ENCODE measurements at places on chromosomes 1 and 21.

DNA sequence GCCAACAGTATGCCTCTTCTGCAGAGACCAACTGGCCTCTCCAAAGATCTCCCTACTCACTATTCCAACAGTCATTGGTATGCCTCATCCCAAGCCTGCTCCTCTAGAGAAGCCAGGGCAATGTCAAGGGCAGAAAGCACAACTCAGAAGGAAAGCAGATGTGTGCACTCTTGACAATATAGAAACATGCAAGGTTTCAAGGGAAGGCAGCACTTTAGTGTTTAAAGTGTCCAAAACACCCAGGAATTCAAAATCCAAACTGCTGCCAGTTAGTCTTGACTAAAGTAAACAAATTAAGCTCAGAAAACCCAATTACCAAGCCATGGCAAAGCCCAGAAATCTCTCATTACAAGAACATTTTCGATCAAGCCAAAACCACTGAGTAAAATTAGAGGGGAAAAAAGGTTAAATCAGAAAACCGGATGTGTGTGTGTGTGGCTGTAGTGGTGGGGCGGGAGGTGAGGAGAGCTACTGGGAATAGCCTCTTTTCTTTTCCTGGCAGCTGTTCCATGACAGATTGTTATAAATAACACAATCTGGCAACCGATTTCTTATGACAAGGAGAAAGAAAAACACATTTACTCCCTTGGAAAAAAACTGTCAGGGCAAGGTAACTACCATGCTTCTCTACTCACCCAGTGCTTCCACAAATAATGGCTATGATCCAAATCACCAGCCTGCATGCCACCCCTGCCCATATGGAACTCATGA, 39.2 kb downstream of the EIF2B3 start:
- DNase-seq = no peak

GRCh38 chr21:45041984-45042663, 32.3 kb upstream of the ADARB1 start:
- no peak for DNase-seq

GRCh38 chr21:14482165-14482564, 64.0 kb downstream of the SAMSN1 start:
- DNase-seq = no peak

DNA sequence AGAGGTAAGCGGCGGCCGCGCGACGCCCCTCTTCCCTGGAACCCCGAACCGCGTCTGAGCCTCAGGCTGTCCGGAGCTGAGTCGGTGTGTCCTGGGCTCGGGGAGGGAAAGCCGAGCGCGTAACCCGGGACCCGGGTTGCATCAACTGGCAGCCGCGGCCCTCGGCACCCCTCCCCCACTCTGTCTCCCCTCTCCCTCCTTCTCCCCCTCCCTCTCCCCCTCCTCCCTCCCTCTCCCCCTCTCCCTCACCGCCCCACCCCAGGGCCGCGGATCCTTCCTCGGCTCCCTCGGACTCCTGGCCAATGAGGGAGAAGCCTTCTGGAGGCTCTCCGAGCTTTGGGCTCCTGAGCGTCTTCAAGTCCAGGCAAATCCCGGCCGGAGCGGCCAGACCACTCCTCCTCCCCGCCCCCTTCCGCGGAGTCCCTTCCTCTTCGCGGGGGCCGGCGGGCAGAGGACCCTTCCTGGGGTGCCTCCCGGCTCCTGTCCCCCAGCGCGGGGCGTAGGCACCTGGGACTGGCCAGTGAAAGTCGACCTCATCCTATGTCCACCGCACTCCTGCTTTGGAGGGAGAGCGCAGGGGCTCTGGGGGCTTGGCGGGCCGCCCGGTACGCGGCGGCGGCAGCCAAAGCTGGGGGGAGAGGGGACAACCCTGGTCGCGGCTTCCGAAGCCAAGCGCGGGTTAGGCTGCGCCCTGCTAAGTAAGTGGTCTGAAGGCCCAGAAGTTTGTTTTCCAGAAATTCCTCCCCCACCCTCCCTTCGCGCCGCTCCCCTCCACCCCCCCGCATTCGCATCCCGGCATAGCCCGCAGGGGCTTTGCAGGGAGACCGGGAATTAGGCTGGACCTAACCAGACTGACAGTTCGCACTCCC, 850 bp downstream of the SESN2 start:
- DNase-seq = no peak

DNA sequence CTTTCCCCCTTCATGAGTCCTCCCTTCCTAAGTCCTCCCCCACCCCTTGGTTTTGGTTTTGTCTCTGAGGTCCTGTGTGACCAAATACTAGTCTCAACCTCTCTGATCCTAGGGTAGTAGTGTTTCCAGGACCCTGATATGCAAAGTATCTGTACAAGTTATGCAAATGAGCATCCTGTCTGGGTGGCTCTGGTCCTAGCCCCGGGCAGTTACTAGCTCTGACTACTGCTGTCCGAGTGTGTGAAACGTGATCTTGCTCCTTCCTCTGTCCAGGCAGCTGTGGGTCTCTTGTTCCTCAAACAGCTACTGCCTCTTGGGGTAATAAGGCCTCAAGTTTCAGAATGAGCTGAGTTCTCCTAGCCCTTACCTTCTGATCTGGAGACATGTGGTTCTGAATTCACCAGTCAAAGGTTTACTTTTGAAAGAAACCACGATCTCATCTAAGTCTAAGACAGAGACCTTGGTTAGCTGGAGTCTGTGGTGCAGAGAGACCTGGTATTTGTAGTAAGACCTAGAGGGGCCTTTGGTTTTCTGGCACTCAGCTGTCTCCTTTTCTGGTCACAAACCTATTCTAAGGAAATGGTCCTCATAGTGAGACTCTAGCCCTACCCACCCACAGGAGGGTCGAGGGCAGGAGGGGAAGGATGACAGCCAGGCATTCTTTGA, 31.0 kb upstream of the IL19 start:
- DNase-seq = no peak

DNA sequence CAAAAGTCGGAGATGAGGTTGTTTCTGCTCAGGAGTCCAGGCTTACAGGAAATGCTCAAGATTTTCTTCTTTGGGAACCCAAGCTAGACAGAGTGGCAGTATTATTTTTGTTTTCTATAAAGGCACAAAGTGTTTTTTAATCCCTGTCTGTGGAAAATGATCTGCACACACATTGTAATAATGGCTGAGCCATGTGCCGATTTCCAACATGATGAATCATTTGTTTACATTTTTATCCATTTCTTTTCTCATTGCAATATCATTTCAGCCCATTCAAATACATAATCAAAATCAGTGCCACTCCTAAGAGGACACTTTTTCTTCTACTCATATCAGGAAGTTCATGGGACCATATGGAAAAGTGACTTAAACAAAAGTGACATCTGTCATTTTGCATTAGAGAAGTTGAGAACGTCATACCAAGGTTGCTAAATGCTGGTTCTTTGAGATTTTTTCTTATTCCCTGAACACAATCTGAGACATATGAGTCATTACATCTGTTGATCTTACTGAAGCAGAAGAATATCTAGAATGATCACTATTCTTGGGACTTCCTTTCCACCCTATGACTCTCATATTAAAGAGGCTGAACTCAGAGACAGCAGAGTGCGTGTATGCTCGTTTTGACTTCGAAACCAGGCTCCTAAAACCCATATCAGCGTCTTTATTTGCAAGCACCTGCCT, 44.9 kb downstream of the ACTA1 start:
- DNase-seq = no peak

- DNase-seq = no peak
Observed at GRCh38 chr1:99250728-99251127, 13.6 kb upstream of the PLPPR4 start.

DNA sequence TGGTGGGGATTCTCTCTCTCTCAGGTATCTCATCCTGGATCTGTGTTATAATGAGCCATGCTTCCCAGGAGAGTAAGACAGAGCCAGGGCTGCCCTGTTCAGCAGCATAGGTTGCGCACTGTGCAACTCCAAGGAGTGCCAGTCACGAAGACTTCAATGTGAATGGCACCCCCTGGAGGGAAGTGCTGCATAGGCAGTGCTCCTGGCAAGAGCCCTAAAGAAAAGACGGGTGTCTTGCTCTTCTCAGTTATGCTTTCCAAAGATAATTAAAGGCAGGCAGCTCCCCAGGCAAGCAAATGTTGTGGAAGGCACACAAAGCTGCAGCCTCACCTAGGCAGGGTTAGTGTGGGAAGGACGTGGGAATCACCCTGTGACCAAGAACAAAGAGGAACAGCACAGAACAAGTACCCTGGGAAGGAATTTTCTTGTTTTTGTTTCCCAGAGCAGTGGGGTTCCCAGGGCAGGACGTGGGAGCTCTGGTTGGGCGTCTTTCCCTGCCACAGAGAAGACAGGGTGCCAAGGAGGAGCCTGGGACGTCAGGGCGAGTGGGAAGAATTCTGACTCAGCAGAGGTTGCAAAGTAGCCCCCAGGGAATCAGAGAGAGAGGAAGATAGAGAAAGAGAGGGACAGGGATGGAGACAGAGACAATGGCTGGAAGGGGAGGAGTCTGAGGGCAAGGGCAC, 120.9 kb downstream of the KCNN3 start:
- no peak for DNase-seq

DNA sequence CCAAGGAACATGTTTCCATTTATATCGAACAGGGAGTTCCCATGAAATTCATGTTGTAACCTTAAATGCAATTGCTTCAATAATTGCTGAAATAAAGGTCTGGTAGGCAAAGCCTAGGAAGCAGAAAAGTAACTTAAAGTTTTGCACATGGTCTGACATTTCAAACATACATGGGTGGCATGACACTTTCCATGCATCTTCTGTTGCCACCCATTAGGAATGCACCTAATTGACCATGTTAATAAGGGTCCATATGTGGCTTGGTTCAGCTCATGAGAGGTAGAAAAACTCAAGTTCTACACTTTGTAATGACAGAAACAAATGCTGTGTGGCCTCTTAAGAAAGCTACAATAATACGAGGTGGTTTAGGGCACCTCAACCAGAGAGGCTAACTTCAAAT, 72.0 kb upstream of the GORAB start:
- DNase-seq = no peak

- DNase-seq = no peak
Observed at GRCh38 chr21:34576041-34576511, 38.8 kb downstream of the RCAN1 start.

GRCh38 chr1:26839339-26839722, 12.8 kb downstream of the ZDHHC18 start:
- no peak for DNase-seq

GRCh38 chr1:9079988-9080704, 10.7 kb upstream of the SLC2A5 start:
- DNase-seq = no peak

DNA sequence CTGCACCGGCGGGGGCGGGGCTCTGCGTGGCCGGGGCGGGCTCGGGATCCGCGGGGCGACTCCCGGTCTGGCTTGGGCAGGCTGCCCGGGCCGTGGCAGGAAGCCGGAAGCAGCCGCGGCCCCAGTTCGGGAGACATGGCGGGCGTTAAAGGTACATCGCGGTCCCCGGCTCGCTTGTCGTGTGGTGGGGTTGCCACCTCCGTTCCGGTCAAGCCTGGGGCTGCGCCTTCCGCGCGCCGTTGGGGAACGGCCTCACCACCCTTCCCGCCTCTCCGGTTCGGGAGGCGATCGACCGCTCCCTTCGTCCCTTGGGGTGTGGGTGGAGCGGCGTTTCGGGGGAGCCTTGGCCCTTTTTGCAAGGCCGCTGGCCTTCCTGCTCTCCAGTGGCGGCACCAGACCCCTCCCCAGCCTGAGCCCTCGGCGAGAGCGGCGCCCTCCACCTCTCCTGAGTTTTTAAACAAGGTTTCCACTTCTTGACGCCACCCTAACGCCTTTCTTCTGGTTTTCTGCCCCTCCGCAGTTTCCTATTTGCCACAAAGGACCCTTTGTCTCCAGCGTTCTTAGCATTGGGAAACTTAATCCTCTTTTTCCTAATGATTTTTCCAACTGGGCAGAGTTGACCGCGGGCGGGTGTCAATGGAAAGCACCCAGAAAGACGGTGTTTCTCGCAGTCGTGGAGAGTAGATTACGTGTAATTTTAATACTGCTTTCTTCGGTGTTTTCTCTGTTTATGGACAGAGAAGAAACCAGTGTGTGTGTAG, at the start of the genes LEPR and LEPROT:
Gene LEPR (plus strand): TSS at position 79 of the 761 bp plus-strand sequence. CDS start 144,898 bp downstream, outside the sequence.
Gene LEPROT (plus strand): TSS at position 79 of the 761 bp plus-strand sequence. CDS start 57 bp downstream, at position 136.
- DNase-seq = no peak

DNA sequence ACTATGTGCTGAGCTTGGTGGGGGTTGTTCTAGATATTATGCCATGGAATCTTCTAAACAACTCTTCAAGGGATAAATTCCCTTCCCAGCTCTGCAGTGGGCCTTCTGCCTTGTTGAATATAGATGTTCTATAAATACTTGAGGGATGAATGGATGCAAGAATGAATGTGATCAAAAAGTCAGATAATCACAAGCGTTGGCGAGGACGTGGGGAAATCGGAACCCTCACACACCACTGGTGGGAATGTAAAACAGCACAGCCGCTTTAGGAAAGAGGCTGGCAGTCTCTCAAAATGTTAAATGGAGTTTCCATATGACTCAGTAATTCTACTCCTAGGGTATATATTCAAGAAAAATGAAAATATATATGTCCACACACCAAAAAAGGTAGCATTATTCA, 19.0 kb downstream of the SDC3 start:
- no peak for DNase-seq

- no peak for DNase-seq
Observed at GRCh38 chr1:76989976-76990375, 122.7 kb downstream of the ST6GALNAC5 start.

DNA sequence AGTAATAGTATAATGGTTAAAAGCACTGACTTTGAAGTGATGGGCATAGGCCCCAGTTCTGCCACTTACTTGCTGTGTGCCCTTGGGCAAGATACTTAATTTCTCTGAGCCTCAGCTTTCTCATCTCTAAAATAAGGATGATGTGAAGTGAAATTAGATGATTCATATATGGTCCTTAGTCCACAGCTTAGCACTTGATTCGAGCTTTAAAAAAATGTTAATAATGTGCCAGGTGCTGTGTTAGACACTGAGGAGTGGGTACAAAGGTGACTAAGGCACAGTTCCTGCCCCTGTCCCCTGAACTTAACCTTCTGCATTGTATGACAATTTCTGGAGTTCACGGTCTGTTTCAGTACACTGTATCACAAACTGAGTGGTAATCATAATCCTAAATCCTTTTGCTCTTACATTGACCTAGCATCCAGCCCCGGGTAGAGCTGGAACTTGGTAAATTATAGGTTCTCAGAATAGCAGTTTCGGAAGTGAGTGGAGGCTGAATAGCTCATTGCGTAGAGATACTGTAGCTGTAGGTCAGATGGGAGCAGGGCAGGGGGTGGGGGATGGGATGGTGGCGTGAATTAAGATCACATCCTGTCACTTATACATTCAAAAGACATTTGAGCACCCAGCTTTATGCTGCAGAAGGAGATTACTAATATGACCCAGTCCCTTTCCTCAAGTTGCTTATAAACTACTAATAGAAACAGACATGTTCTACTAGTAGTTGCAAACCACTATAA, 1.5 kb downstream of the ZNF691 start:
- no peak for DNase-seq

- no peak for DNase-seq
Observed at GRCh38 chr1:907611-908451, 15.9 kb upstream of the SAMD11 start.

- no peak for DNase-seq
Observed at GRCh38 chr21:14836950-14837349, 227.8 kb downstream of the NRIP1 start.

DNA sequence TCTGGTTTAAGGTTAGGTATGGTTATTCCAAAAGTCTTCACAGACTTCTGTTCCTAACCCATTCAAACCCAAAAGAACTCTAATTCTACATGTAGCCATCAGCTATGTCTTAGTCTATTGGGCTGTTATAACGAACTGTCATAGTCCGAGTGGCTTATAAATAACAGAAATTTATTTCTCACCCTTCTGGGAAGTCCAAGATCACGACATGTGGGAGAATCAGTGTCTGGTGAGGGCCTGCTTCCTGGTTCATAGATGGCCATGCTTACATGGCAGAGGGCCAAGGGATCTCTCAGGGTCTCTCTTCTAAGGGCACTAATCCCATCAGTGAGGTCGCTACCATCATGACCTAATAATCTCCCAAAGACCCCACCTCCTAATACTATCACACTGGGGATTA, 103.0 kb upstream of the PPP2R5A start:
- no peak for DNase-seq

GRCh38 chr1:38758820-38759219, 100.8 kb downstream of the RRAGC start:
- DNase-seq = no peak

Data from stimulated activated CD8-positive, alpha-beta memory T cell treated with anti-CD3 and anti-CD28 coated beads, Interleukin-15, amount 100 ng/mL, for 24 hours (primary cell).